ENCODE measurements at places on chromosomes 2 and 18.

DNA sequence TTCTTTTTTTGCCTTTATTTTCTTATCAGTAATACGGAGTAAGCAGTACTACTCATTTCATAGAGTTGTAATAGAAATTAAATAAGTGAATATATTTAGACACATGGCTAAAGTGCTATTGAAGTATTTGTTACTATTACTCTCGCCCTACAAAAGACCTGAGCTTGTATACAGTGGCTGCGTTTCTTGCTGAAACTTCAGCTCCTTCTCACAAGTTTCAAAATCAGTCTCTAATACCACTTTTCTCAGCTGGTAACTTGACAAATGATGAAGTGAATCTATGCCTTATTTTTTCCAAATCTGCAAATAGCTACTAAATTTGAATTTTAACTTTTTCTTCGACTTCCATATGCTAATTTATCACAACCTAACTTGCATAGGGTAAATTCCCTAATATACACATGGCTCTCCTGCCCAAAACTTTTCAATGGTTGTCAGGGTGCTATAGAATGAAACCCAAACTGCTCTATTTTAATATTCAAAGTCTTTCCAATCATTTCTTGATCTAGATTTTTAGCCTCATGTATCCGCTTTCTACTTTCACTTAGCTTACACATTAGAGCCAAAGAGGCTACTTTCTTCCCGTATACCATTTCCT is 347.8 kb upstream of the GULP1 start:
- no peak for DNase-seq

DNA sequence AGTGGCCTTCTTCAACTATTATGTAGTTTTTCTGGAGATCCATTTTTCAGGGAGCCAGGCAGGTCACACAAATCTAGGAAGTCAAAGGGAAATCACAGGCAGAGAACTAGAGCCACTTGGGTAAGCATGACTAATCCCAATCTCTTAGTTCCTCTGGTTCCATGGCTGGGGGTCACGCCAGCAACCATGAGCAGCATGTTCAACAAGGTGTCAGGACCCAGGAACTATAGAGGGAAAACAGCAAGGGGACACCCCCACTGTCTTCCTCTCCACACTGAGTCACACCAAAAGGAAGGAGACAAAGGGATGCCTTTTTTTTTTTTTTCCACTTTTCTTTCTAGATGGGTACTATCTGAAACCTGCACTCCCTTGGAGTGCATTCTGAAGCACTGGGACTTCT is 250.9 kb downstream of the OTX1 start:
- DNase-seq: no peak

GRCh38 chr18:80109676-80110078 is 615 bp downstream of the ADNP2 start:
- no peak for DNase-seq

DNA sequence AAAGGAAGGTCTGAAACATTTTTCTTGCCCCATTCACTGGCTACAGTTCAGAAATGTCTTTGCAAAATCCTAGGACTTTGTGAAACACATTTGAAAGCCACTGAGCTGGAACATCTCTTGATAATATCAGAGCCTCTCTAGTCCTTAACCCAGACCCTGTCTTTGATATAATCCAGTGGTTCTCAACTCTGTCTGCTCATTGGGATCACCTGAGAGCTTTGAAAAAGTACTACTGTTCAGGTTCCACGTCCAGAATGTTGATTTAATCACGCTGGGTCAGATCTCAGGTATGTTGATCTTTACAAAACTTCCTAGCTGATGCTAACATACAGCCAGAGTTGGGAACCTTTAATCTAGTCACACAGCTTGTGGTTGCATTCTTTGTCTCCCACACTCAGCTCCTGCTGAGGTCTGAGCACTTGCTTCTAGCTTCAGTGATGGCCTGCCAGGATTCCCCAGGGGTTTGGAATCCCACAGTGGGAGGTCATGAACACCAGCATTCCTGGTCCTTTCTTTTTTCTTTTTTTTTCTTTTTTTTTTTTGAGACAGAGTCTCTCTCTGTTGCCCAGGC is 262.7 kb downstream of the SETBP1 start:
- no peak for DNase-seq

DNA sequence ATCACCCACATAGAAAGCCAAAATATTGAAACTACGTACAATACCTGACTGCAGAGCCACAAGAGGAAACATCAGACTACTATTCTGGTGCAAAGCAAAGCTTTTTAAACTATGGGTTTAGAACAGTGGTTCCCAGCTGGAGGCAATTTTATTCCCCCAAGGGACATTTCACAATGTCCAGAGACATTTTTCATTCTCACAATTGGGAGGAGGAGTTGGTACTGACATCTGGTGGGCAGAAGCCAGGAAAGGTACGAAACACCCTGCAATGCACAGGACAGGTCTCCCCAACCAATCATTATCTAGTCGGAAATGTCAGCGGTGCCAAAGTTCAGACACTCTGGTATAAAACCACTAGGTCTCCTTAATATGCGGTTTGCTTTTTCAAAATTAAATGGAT is 88.4 kb upstream of the ARL5A start:
- no peak for DNase-seq

DNA sequence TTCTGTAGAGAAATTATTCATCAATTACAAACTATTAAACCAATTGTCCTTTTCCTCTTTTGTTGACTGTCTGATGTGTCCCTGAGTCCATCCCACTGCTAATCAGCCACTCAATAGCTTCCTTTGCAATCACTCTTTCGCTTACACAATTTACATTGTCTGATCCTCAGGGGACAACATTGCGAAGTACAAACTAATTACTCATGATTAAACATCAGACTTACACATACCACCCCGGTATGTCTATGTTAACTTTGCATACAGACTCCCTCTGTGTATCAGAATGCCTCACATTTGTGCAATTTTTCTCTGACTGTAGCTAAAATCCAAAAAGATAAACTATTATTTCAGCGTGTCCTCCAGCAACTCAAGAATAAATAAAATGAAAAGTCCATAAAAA is 264.4 kb upstream of the REV1 start:
- DNase-seq: no peak
